ENCODE measurements at places on chromosomes 3 and 15.
A peak's percentile ranks its signal among the peaks of the same experiment; 100 is the strongest.

DNA sequence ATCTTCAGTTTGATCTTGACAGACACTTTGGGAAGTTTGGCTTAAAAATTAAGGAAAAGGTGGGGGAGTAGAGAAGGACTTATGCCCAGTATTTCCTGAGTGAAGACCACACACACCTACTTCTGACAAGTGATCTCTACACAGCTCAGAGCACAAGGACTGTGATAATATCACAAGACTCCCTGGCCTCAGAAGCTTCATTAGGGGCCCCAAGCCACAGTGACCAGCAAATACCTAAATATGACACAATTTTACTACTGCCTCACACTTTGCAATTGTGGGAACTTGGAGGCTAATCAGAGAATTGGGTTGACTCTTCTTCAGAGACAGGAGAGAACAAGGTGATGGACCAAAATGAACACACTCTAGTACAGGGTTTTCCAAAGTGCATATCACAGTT, 2.6 kb downstream of the ILDR1 start:
- DNase-seq: no peak

- DNase-seq: no peak
Observed at GRCh38 chr3:101271728-101272127, 48.6 kb downstream of the IMPG2 start.

DNA sequence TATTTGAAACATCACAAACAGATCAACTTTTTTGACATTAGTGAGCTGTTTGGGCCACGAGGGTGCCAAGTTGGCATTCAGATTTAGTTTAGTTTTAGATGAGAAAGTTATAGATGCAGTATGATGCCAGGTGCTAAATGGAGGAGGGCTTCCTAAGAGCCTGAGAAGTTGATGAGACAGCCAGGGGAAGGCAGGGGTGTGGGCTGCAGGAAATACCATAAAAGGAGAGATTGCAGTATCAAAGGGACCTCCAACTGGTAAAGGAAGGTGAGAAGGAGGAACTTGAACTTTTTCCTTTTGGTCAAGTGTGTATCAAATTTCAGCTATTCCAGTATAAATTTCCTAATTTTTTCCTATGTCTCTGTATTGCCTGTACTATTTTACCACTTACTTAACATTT, 2.0 kb upstream of the TNIK start:
- no peak for DNase-seq

DNA sequence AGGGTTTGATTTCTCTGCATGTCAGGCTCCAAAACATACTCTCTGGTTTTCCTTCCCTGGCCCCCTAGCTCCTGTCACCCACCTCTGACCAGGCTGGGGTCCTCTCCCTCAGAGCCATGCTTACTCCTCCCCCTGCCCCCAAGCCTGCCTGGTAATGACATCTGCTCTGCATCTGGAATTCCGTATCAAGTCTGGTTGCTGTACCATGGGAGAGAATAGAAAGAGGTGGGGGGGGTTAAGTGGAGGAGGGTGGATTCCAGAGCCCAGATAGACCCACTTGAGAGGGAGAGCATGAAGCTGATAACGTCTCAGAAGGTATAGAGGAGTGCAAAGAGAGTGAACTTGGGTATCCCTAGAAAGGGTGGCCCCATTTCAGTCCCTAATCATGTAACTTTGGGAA, 4.2 kb downstream of the IGDCC4 start:
- no peak for DNase-seq

GRCh38 chr15:51244423-51244869, 94.0 kb downstream of the CYP19A1 start:
- DNase-seq: no peak

DNA sequence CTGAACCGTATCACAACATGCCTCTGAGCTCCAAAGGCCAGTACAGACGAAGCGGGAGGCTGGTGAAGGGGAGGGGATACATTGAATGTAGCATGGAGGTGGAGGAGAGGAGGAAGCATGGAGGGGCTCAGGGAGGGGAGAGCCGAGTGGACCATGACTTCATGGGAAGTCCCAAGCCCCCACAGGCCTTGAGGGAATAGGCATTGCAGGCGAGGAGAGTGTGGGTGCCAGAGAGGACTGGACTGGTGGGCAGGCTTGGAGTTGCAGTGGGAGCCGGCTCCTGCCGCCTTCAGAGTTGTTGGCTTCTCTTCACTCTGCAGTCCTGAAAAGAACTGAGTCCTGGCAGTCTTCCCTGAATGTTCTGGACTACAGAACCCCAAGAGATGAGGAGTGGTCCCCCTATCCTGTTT, 3.3 kb upstream of the RNU6-1 start:
- no peak for DNase-seq

DNA sequence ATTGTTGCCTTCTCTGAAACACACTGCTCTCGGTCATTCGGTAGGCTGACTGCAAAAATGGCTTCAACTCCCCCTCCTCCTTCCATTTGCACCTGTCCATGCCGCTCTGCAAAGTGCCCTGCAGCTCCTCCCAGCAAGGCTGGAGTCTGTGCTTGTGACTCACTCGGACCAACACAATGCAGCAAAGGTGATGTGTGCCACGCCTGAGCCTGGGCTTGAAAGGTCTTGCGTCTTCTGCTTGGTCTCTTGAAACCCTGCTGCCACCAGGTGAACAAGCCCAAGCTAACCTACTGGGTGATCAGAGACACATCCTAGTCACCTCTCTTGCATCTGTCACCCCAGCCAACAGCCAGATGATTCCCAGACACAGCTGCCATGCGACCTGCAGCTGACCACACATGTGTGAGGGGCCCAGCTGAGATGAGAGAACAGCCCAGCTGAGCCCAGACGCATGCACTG, 71.1 kb downstream of the MGLL start:
- DNase-seq: no peak

DNA sequence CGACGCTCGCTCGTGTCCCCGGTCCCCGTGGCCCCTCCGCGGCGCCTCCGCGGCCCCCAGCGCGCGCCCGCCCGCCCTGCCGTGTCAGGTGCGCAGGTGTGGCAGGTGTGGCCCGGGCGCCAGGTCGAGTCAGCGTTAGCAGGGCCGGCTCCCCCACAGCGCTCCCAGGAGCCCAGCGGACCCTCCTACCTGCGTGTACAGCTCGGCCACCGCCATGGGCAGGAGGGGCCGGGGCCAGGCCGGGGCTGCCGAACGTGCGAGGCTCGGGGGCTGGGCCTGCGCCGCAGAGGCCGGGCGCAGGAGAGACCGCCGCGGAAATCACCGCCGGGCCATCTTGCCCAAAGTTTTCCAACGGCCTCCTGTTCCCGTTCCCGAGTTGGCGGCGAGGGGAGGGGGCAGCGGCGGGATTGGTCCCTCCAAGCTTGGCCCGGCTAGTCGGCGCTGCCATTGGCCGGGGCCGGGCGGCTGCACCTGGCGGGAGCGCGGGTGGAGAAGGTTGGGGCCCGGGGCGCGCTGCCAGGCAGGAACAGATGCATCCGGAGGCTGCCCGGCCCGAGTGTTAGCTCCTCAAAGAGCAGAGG, at the start of gene MYO5C:
TSS of gene MYO5C (minus strand) at position 384 of the 581 bp plus-strand sequence. CDS start at position 216, 168 bp downstream.
- DNase-seq: peak; percentile 70

GRCh38 chr3:13193320-13194284, 120.4 kb upstream of the IQSEC1 start:
- no peak for DNase-seq

DNA sequence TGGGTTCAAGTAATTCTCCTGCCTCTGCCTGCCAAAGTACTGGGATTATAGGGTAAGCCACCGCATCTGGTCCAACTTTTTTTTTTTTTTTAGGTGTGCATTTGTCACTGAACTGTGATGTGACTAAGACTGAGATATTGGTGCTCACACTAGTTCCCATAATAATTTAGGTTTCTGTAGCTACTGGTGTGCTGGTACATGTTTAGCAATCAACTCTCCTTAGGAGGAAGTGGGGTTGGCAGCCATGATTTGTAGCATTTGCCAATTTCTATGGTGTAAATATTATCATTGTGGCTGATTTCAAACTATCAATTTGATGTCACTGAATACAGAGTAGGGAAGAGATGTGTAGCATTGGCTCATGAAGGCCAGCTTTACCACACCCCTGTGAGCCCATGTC, 372.7 kb downstream of the EDEM1 start:
- no peak for DNase-seq
